ENCODE measurements at places on chromosomes 16 and 17.
A peak's percentile ranks its signal among the peaks of the same experiment; 100 is the strongest.

DNA sequence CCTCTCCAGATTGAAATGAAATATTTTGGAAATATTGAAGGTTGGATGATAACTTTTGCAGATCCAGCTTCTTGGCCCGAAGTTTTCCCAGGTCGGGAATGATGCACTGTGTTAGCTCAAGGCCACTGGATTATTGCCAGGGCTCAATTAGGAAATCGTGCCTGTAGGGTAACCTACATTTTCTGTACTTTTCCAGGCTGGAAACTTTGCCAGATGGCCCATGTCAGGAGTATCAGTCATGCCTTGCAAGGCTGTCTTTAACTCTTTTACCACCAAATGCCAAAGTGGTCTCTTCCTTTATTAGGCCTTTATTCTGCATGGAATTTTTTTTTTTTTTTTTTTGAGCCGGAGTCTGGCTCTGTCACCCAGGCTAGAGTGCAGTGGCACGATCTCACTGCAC, 8.9 kb upstream of the SEC14L1 start:
- no peak for DNase-seq

- peak; percentile 53 for DNase-seq
These were observed 12.3 kb downstream of the GLIS2 start for GRCh38 chr16:4328046-4328781.

DNA sequence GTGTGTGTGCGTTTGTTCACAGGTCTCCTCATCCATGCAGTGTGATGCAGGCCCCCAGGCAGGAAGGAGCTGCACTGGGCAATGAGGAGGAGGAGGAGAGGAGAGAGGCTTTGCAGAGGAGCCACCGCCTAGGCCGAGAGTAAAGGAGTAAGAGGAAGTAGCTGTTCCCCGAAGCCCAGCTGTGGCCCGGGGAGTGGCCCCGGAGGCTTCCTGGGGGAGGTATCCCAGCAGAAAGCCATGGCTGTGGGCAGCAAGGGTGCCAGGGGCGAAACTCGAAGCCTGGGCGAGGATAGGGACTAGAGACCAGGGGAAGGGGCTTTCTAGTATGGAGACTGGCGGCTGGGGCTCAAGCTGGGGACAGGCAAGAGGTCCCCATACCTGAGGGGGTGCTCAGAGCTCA, 12.2 kb downstream of the C16orf95 start:
- no peak for DNase-seq

GRCh38 chr17:47852113-47852949, 1.4 kb upstream of the SP6 start:
- DNase-seq = no peak

DNA sequence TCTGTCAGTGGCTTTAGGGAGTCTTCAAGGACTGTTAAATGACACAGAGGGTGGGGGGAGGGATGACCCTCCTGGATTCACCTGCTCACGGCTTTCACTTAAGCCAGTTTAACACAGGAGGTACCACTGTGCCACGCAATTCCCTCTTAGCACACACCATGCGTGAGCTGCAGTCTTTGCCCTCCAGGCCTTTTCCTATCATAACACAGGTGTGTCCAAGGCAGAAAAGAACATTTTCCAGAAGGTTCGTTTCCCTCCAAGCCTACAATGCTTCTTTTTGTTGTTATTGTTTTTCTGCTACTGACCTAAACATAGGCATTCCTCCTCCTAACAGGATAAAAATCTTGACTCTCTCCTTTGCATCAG, 1.1 kb downstream of the ZFHX3 start:
- DNase-seq = no peak

DNA sequence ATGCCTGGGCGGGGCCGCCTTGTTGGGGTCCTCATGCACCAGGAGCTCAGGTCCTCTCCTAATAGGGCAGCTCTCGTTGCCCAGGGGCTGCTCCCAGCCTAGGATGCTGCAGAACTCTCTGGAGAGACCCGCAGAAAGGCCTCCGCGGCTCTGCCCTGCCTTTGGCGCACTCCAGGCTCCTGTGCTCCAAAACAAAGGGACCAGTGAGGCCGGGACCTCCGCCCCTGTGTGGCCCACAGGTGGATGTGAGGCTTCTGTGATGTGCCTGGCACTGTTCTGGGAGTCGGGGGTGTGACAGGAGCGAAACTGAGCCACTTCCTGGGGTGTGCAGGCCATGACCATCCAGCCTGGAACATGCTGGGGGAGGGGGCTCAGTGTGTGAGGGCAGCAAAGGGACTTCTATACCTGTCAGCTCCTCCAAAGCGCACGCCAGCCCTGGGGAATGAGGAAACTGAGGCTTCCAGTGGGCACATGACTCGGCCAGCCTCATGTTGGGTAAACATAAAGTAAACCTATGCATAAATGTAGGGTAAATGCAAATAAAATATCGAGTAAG, 153.2 kb downstream of the IRF8 start:
- DNase-seq = no peak

GRCh38 chr16:88939245-88939971, 37.6 kb downstream of the CBFA2T3 start:
- DNase-seq = no peak

- no peak for DNase-seq
These were observed 51.8 kb downstream of the BEAN1 start for GRCh38 chr16:66478733-66479511.

- DNase-seq = peak; percentile 35
These were observed 477 bp upstream of the CLDN9 start for GRCh38 chr16:3012246-3012645.

DNA sequence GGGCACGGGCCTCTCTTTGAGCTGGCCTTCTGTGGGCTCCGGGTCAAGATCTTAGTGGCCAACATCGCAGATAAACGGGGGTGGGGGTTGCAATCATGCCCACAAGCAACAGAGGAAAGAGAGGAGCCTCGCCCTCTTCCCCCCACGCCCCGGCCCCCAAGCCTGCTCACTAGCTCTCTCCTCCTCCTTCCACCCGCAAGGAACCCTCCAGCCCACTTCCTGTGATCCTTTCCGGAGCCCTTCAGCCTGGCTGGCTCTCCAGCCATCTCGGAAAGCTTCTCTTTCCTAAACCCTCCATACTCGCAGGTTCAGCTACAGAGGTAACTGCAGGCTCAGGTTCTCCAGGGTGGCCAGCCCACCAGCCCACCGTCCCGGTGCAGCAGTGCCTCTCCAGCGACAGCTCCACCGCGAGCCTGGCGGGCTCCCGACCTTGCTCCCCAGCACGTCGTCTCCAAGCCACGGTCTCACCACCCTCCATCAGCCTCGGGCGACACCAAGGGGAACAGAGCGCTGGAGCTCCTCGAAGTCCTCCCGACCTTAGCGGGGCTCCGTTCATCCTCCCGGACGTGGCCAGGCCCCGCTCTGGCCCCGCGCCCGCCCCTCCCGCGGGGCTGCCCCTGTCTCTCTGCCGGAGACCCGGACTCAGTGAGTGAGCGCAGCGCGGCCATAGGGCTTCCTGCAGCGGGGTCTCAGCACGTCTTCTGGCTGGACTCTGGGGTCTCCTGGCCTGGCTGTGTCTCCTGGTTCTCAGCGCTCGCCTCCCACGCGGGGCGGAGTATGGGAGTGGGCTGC, 12.9 kb upstream of the ODF4 start:
- DNase-seq = no peak

GRCh38 chr17:54608634-54609155, 292.0 kb upstream of the TOM1L1 start:
- DNase-seq = no peak

DNA sequence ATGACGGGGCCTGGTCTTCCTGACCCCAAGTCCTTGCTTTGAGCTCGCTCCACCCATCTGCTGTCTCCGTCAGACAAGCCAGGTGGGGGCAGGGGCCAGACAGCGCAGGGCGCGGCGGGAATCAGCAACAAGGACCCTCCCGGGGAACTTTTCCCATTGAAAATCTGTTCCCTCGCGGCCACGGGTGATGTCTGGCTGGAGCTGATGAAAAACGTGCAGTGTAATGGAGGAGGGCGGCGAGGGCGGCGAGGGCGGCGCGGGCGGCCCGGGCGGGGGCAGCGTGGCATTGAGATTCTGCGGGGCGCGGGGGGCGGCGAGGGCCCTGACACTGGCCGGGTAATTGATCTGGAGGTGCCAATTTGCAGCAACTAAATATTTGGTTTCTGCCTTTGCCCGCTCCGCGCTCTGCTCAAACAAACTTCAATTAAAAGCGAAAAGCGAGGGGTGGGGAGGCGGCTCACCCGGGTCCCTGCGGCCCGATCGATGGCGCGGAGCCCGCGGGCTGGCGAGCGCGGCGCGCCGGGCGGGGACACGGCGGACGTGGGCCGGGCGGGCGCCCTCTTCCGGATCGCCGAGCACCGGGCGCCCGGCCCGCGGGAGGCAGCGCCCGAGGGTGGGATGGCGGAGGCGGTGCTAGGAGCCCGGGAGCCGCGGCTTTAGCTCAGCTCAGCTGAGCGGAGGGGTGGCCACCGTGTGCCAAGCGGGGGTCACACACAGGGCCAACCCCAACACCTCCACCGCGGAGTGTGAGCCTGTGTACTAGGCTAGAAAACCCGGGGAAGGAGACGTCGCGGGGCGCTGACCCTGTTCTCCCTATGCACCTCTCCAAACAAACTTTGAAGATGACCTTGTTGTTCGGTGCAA, 32.4 kb downstream of the DCAKD start:
- DNase-seq = no peak

DNA sequence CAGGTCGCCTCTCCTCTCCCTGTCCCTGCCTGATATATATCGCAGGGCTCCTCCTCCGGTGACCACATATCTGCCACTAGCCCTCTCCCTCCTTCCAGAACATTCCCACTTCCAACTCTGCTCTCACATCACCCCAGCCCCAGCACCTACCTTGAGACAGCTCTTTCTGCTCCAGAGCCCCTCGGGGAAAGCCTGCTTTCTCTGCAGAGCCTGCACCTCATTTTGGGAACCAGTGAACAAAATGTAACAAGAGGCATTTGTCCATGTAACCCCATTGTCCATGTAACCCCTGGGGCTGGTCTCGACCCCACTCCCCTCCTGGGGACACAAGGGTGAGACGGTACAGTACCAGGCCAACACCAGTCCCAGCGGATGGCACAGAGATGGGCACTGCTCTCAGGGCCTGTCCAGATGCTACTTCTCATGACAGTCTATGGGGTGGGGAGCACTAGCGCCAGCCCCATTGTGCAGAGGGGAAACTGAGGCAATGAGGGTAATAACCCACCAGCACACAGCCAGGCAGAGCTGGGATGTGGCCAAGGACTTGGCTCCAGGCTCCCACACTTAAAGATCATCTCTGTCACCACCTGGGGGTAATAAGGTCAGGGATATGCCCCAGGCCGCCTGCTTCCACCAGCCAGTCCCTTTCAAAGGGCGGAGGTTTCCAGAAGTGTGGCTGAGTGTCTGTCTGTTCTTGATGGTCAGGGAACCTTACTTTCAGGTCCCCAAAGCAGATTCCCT, 42.9 kb downstream of the TBC1D16 start:
- no peak for DNase-seq

GRCh38 chr17:8821446-8822105, 22.4 kb upstream of the MFSD6L start:
- DNase-seq = no peak

GRCh38 chr16:46774743-46775177, 26.6 kb upstream of the MYLK3 start:
- no peak for DNase-seq

- DNase-seq = peak; percentile 28
These were observed 23.0 kb upstream of the CHMP6 start for GRCh38 chr17:80968602-80969029.

GRCh38 chr17:43026595-43026994, 1.6 kb downstream of the RND2 start:
- no peak for DNase-seq

- no peak for DNase-seq
These were observed 26.1 kb downstream of the MAP2K4 start for GRCh38 chr17:12046786-12047185.

GRCh38 chr16:77951788-77952187, 70.6 kb upstream of the CLEC3A start:
- DNase-seq = peak; percentile 41

Data from NCI-H2029 (cell line).